Fibroblast of upper back skin (primary cell): ENCODE measurements at places on chromosomes 16 and 17.

- DNase-seq = peak; percentile 74
These were observed 729.7 kb upstream of the GOT2 start for GRCh38 chr16:59463776-59464175.

DNA sequence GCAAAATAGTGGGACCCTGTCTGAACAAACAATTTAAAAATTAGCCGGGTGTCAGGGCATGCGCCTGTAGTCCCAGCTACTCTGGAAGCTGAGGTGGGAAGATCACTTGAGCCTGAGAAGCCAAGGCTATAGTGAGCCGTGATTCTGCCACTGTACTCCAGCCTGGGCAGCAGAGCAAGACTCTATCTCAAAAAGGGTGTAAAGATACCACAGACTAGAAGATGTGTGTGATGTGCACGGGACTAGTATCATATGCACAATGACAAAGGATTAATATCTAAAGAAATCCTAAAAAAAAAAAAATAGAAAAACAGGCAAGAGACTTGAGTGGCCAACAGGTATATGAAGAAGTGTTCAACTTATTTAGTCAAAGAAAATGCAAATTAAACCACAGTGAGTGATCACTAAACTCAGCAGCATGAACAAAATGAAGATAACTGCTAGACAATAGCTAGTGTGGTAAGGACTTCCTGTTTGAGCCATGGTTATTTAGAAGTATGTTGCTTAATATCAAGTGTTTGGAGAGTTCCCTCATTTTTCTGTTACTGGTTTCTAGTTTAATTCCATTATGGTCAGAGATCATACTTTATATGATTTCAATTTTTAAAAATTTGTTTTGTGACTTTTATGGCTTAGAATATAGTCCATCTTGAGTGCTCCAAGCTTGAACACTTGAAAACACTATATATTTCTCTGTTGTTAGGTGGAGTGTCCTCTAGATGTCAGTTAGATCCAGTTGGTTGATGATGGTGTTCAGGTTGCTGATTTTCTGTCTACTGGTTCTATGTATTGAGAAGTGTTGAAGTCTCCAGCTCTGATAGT lies 14.7 kb upstream of the SLX4 start:
- no peak for DNase-seq

DNA sequence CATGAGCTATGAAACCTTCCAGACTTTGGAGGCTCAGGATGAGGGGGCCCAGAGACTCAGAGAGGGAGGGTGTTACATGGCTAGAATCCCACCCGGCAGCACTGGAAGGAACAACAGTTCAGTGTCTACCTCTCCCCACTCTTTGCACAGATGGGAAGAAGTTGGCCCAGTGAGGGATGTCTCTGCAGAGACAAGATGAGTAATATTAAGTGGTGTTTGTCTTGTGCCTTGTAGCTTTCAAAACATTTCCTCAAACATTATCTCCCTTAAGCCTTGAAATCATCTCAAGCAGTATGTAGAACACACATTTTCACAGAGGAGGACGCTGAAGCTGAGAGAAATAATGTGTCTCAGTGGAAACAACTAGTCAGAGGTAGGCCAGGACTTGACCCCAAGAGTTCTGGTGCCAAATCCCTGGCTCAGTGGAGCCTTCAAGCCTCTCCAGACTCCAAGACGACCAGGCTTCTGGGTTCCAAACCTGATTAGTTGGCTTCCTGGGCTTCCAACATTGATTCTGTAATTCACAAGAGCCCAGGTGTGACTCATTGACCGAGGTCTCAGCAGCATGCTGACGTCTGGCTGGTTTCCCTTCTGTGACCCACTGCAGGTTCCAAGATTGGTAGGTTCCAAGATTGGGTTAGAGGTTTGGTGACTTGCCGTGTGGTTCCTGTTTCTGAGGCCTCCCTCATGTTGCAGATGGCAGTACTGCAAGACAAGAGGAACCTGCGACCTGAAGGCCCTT lies 7.4 kb downstream of the RNF112 start:
- peak; percentile 56 for DNase-seq

DNA sequence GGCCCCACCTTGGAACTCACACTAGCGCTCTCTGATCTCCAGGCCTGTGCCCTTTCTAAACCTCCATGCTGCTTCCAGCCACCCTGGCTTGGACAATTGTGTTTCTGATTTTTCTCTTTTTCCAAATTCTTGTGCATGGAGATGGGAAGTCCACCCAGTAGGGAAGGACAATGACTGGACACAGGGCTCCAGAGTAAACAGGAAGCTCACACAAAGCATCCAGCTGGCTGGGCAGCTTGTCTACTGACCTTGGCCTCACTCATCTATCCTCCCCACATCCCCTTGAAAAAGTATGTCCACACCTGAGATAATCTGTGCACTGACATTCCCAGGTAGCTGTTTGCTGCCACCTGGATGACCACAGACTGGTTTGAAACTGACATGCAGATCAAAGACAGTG lies 331.2 kb upstream of the MAF start:
- no peak for DNase-seq

- DNase-seq = no peak
These were observed 580 bp downstream of the RANGRF start for GRCh38 chr17:8289103-8289397.

- DNase-seq = no peak
These were observed 56.6 kb upstream of the RBBP6 start for GRCh38 chr16:24482681-24483202.

DNA sequence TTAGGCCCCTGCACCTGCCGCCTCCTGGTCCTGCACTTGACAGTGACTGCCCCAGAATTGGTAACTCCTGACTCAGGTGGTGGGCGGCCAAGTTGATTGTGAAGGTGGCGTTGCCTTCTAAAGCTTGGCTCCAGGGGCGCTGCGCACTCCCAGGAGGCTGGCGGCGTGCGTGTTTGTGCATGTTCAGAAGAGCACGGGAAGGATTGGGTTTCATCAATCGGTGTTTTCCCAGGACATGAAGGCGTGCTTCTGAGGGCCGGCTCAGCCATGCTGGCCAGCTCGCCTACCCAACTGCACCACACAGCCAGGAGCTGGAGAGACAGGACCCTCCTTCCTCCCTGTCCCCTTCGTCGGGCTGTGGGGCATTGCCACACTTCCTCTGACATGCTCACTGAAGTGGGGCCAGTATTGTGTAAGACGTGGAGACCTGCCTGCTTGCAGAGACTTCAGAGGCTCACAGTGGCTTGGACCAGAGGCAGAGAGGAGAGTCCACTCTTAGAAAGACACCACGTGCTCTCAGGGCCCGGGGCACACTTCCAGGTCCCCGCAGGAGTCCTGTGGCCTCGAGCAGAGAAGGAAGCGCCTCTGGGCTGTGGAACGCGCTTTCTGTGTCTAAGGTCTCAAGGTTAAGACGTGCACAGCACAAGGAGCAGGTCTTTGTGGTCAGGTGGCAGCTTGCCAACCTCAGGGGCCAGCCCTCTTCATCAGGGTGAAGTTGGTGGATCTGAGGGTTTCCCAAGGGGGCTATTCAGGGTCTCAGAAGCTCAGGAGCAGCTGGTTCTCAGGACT lies 2.8 kb downstream of the RAB40C start:
- DNase-seq = no peak

GRCh38 chr16:72785171-72785570 lies 262.8 kb downstream of the ZFHX3 start:
- no peak for DNase-seq
